ENCODE measurements at places on chromosomes 12 and 14.

GRCh38 chr14:97027256-97027999 lies 230.2 kb downstream of the VRK1 start:
- H3K4me3 ChIP-seq = no peak overlapping the region
- DNase-seq = no peak
- peaks cover 2% of the 10 kb centered on the region for H3K36me3 ChIP-seq
- H3K27ac ChIP-seq = no peak overlapping the region
- peaks cover 29% of the 10 kb centered on the region for H3K27me3 ChIP-seq
- peaks cover 13% of the 10 kb centered on the region for H3K4me1 ChIP-seq

DNA sequence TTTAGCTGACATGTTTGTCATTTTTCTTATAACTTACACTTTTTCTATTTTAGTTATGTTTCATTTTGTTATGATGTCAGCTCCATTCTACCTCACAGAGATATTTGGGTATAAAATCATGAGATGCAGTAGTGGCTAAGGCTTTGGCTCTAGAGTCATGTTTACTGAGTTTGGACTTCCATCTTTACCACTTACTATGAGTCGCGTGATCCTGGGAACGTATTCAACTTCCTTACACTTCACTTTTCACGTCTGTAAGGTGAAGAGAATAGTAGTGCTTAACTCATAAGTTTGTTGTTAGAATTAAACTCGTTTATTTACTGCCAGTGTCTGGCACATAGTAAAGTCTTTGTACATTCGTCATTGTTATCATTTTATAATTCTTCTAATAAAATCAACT lies 126.3 kb downstream of the ERC1 start:
- H3K4me3 ChIP-seq = no peak overlapping the region
- no peaks in the 10 kb centered on the region for H3K27me3 ChIP-seq
- no peak for DNase-seq

DNA sequence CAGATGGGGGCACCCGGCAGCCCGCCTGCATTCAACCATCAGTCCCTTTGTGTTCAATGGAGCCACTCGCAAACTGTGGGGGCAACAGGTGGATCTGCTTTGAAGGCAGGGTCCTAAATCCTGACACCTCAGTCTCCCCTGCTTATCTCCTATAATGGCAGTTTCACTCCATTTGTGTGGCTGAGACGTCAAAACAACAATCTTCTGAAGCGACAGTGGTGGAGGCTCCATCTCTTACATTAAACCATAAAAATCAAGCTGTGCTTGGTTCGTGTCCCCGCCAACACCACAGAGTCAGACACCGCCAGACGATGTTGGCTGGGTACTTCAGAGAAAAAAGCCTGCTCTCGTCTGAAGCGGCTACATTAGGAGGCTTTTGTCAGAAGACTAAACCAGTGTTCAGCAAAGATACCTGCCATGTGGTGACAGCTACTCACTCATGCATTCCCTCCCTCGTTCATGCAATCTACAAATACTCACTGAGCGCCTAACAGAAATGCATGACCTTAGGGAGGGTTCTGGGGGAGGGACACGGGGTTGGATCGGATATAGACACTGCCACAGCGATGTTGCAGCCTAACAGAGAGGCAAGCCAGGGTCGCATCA lies 253.9 kb downstream of the FOXN3 start:
- H3K27ac ChIP-seq = no peak overlapping the region
- DNase-seq = no peak
- H3K4me3 ChIP-seq = no peak overlapping the region
- peaks cover under 1% of the 10 kb centered on the region for H3K36me3 ChIP-seq
- H3K27me3 ChIP-seq = no peaks in the 10 kb centered on the region
- peaks cover 15% of the 10 kb centered on the region for H3K4me1 ChIP-seq

DNA sequence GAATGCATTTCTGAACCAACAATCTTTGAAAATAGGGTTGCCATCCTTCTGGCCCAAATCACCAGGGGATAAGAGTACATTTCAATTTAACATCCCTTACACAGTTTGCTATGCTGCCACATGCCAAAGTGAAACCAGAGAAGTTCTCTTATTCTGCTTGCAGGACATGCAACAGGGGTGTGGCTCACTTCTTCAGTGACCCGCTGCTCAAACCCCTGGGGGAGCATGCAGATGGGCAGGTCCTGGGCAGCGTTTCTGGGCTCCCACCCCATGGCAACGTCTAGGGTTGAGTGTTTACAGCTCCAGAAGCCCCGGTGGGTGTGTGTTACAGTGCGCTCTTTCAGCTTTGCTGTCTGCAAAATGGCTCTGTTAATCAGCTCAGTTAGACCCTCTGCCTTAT lies 1306.3 kb upstream of the TMEM132C start:
- H3K4me1 ChIP-seq = no peaks in the 10 kb centered on the region
- no peaks in the 10 kb centered on the region for H3K27me3 ChIP-seq
- H3K4me3 ChIP-seq = no peak overlapping the region
- no peaks in the 10 kb centered on the region for H3K36me3 ChIP-seq
- no peak for DNase-seq

DNA sequence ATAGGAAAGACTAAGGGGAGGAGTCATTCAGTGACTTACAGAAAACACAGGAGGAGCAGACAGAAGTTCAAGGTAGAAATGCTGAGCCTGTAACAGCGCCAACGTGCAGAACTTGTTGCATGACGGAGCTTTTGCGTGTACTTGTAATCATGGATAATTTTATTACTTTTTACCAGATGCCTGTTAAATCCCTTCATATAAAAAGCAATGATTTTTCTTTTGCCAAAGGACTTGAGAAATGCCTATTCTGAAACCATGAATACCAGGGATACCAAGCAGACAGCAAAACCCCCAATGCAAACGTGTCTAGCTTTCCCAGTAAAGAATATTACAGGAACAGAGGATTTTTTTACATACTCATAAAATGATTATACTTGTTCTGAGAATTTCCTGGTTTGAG lies 163.6 kb upstream of the GSC start:
- H3K36me3 ChIP-seq = no peaks in the 10 kb centered on the region
- H3K4me1 ChIP-seq = peaks cover 4% of the 10 kb centered on the region
- no peak for DNase-seq
- no peak overlapping the region for H3K27ac ChIP-seq
- no peaks in the 10 kb centered on the region for H3K27me3 ChIP-seq

DNA sequence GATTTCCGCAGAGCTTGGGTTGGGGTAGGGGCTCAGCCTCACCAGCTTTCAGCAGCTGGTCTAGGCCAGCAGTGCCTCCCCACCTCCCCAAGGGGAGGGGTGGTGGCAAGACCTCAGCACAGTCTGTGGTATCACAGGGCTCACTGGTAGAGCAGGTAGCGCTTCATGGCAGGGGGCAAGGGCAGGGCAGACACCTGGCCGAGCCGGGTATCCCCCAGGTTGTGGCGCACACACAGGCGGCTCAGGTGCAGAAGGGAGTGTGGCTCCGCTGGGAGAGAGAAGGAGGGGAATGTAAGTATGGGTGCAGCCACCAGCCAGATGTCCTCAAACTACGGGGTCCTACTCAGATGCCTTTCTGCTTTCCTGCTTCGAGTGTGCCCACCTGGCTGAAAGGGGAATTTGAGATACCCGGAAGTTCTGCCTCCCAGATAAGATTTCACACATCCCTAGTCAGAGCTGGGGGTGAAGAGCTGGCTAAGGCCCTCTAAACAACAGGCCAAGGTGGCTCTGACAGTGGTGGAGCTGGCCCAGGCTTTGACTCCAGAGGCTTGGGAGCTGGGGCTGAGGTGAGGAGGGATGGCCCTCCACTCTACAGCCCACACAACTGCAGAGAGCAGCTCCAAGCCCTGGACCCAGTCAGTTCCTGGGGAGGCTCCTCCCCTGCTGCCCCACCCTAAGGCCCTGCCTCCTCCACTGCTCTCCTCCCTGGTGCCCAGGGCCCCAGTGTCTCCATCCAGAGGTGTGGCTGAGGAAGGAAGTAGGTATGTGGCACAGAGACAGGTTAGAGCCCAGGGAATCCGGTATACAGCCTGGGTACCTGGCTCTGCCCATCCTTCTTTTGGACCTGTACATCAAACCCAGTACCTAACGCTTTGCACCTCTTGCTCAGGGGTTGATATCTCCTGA lies 1.8 kb downstream of the SPSB2 start:
- peaks cover 65% of the 10 kb centered on the region for H3K4me1 ChIP-seq
- H3K27ac ChIP-seq = peak overlapping the region; percentile 69
- peak overlapping the region; percentile 89 for H3K4me3 ChIP-seq
- no peaks in the 10 kb centered on the region for H3K27me3 ChIP-seq
- H3K36me3 ChIP-seq = no peaks in the 10 kb centered on the region

DNA sequence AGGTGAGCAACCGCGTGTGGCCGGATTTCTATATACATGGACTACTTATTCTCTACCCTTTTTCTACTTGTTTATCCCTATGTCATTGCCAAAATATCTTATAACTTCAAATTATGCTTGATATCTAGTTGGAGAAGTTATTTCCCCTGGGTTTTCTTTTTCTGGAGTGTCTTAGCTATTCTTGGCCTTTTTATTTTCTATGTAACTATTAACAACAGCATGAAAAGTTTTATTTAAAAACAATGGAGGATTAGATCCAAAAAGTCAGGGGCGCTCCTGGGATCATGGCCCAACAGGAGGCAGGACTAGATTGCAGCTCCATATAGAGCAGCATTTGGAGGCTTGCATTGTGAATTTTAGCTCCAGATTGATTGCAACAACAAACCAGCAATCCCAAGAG lies 8.6 kb upstream of the STRAP start:
- no peak for DNase-seq
- peaks cover 19% of the 10 kb centered on the region for H3K36me3 ChIP-seq
- H3K4me3 ChIP-seq = peak overlapping the region; percentile 45
- peaks cover 8% of the 10 kb centered on the region for H3K27me3 ChIP-seq
- no peak overlapping the region for H3K27ac ChIP-seq
- peaks cover 5% of the 10 kb centered on the region for H3K4me1 ChIP-seq

GRCh38 chr12:94435511-94435927 lies 24.1 kb downstream of the CEP83 start:
- peak overlapping the region; percentile 20 for H3K27ac ChIP-seq
- H3K27me3 ChIP-seq = no peaks in the 10 kb centered on the region
- DNase-seq = no peak
- peaks cover 20% of the 10 kb centered on the region for H3K36me3 ChIP-seq
- H3K4me3 ChIP-seq = no peak overlapping the region

- no peaks in the 10 kb centered on the region for H3K36me3 ChIP-seq
- no peak overlapping the region for H3K27ac ChIP-seq
- H3K4me3 ChIP-seq = no peak overlapping the region
Observed at GRCh38 chr12:32450768-32451167, 51.4 kb downstream of the FGD4 start.

DNA sequence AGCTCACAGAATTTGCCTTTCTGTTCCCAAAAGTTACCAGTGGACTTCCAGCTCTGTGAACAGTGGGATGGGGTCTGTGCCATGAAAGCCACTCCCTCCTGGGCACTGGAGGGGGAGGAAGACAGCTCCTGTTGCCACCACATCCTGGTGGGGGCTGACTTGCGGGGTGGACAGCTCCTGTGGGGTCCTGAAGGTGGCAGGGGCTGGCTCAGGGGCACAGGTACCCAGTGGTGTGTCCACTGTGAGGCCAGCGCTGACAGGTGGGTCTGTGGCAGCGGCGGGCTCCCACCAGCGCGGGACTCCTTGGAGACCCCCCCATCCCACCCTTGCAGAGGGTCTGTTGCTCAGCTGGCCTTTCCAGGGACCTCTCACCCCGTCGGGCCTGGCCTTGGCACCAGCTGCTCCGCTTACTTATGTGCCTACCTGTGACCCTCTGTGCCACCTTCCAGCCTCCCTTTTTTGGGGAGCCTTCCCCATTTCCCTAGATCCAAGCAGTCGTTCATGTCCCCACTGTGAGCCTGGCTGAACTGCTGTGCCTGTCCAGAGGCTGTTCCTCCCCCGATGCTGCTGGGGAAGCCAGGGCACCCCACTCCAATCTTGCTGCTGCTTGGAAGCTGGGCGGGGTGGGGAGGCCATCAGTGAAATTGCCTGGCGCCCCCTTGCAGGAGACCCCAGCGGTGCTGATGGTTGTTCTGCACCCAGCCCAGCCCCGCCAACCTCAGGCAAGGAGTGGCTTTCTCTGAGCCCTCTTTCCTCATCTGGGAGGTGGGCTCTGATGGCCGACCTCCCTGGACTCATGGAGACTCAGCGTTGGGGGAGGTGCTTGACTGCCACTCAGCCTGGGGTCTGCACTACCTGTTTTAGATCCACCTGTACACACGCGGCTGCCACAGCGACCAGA lies 2.2 kb downstream of the TEDC1 start:
- H3K4me3 ChIP-seq = no peak overlapping the region
- no peak for DNase-seq
- peaks cover 20% of the 10 kb centered on the region for H3K4me1 ChIP-seq
- no peaks in the 10 kb centered on the region for H3K36me3 ChIP-seq
- no peak overlapping the region for H3K27ac ChIP-seq

- H3K27me3 ChIP-seq = no peaks in the 10 kb centered on the region
- no peaks in the 10 kb centered on the region for H3K36me3 ChIP-seq
- no peak for DNase-seq
- H3K4me1 ChIP-seq = peaks cover 6% of the 10 kb centered on the region
- no peak overlapping the region for H3K27ac ChIP-seq
Observed at GRCh38 chr14:68886109-68886434, 93.0 kb downstream of the ACTN1 start.

- H3K36me3 ChIP-seq = peaks cover 7% of the 10 kb centered on the region
- no peaks in the 10 kb centered on the region for H3K4me1 ChIP-seq
- no peak overlapping the region for H3K4me3 ChIP-seq
Observed at GRCh38 chr14:88871429-88871828, 47.0 kb downstream of the TTC8 start.
